ENCODE measurements at places on chromosomes 3 and 15.

- no peak for DNase-seq
Observed at GRCh38 chr15:94335616-94336015, 104.3 kb downstream of the MCTP2 start.

GRCh38 chr15:90677807-90678790 lies 39.0 kb upstream of the BLM start:
- no peak for DNase-seq

GRCh38 chr3:130669740-130670139 lies 76.9 kb downstream of the PIK3R4 start:
- DNase-seq = no peak

- DNase-seq = no peak
Observed at GRCh38 chr3:172476347-172476746, 28.1 kb upstream of the GHSR start.

DNA sequence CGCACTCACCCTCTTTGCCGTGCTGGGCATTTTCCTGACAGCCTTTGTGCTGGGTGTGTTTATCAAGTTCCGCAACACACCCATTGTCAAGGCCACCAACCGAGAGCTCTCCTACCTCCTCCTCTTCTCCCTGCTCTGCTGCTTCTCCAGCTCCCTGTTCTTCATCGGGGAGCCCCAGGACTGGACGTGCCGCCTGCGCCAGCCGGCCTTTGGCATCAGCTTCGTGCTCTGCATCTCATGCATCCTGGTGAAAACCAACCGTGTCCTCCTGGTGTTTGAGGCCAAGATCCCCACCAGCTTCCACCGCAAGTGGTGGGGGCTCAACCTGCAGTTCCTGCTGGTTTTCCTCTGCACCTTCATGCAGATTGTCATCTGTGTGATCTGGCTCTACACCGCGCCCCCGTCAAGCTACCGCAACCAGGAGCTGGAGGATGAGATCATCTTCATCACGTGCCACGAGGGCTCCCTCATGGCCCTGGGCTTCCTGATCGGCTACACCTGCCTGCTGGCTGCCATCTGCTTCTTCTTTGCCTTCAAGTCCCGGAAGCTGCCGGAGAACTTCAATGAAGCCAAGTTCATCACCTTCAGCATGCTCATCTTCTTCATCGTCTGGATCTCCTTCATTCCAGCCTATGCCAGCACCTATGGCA lies 41.1 kb upstream of the CSTA start:
- no peak for DNase-seq

DNA sequence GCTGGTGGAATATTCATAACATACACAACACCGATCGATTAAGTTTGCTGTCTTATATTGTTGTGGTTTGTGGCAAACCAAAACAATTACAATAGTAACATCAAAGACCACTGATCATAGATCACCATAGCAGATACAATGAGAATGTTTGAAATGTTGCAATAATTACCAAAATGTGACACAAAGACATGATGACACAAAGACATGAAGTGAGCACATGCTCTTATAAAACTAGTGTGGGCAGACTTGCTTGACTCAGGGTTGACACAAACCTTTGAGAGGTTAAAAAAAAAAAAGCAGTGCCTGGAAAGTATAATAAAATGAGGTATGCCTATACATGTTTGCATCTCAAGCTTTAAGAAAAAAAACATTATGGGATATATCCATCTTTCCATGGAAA lies 130.3 kb downstream of the NR1I2 start:
- DNase-seq = no peak

- DNase-seq = no peak
Observed at GRCh38 chr3:12659316-12660015, 4.5 kb downstream of the RAF1 start.

GRCh38 chr3:37766797-37767776 lies 94.6 kb upstream of the CTDSPL start:
- no peak for DNase-seq

- DNase-seq = no peak
Observed at GRCh38 chr3:186032321-186032720, 76.6 kb downstream of the ETV5 start.

GRCh38 chr15:63460210-63461155 lies 43.9 kb upstream of the USP3 start:
- DNase-seq = no peak

GRCh38 chr3:12807601-12808359 lies 11.3 kb downstream of the CAND2 start:
- DNase-seq = no peak

GRCh38 chr15:90989040-90989768 lies 5.1 kb downstream of the PRC1 start:
- DNase-seq = no peak

- DNase-seq = no peak
Observed at GRCh38 chr15:67085237-67085817, 19.9 kb downstream of the SMAD3 start.

DNA sequence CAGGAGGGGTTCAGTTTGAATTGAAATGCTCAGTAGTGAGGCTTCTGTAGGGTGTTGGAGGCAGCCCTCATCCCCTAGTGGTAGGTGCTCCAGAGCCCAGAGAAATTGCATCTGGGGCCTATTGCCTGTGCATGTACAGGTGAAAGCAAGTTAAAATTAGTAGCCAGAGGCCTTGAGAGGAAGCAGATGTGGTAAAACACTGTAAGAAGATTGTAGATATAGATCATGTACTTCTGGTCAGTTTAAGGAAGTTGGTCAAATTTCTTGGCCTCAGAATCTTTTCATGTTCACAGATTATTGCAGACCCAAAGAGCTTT lies 34.6 kb downstream of the IGSF10 start:
- DNase-seq = no peak

DNA sequence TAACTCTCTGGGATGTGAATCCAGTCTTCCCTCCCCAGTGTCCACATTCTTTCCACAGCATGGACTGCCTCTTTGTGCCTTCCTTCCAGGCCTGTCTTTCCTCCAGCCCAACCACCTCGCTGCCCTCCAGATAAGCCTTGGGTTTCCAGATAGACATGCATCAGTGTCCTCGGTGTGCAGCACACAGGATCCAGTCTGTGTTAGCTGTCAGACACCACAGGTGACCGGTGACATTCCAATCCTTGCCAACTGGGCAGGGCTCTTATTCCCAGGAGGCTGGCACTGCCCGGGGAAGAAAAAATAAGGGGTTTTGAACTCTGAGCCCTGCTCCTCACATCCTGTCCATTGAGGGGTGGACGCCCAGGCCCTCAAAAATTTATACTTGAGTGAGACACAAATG lies 6.0 kb upstream of the SLC6A1 start:
- no peak for DNase-seq

DNA sequence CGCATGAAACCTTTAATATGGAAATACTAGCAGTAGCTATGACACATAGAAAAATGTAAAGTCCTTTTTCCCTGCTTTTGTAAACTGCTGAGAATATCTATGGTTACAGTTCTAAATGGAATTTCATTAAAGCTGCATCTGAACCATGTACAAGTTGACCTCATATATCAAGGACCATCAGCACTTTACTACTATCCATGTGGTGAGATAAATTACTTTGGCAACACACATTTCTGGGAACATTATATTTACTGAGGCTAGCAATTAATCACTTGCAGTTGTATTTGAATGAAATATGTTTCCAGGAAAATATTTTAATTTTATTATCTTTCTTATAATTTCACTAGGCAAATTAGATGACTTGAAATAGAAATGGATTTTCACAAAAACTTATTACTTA lies 545.5 kb downstream of the NAALADL2 start:
- no peak for DNase-seq

- no peak for DNase-seq
Observed at GRCh38 chr3:140370686-140371085, 307.2 kb upstream of the TRIM42 start.

- no peak for DNase-seq
Observed at GRCh38 chr15:70339571-70340493, 242.1 kb upstream of the TLE3 start.

DNA sequence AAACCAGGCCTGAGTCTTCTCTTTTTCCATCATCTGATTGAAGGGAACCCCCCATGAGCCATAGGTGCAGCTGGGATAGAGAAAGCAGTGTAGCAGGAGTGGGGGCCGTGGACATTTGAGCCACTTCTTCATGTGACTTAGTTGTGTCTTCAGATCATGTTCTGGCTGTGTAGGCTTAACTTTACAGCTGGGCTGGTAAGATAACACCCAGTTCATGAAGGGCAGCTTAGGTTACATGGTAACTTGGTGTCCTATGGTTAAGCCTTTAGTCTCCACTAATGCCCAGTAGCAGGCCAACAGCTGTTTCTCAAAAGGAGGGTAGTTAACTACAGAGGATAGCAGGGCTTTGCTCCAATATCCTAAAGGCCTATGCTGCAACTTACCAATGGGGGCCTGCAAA lies 11.4 kb upstream of the SNRPN start:
- DNase-seq = no peak

DNA sequence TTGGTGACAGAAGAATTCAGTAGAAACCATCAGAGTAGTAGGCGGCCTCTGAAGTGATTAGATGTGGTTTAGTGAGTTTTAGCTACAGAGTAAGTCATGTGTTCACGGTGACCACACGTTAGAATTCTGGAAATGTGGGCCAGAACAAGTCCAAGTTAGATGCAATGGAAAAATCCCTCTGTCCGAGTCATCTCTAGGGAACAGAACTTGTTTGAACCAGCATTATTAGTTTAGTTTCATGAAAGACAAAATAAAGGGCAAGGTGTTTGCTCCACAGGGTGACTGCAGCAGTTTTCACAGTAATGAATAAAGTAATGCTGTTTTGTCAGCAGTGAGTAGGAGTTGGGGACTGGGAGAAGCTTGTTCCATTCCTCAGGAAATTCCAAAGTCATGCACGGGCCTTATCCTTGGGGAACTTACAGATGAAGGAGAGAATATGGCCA lies 100.2 kb downstream of the CGNL1 start:
- DNase-seq = no peak

- no peak for DNase-seq
Observed at GRCh38 chr3:154428286-154429206, 1.4 kb downstream of the GPR149 start.

GRCh38 chr3:7368597-7368996 lies 507.7 kb downstream of the GRM7 start:
- DNase-seq = no peak

DNA sequence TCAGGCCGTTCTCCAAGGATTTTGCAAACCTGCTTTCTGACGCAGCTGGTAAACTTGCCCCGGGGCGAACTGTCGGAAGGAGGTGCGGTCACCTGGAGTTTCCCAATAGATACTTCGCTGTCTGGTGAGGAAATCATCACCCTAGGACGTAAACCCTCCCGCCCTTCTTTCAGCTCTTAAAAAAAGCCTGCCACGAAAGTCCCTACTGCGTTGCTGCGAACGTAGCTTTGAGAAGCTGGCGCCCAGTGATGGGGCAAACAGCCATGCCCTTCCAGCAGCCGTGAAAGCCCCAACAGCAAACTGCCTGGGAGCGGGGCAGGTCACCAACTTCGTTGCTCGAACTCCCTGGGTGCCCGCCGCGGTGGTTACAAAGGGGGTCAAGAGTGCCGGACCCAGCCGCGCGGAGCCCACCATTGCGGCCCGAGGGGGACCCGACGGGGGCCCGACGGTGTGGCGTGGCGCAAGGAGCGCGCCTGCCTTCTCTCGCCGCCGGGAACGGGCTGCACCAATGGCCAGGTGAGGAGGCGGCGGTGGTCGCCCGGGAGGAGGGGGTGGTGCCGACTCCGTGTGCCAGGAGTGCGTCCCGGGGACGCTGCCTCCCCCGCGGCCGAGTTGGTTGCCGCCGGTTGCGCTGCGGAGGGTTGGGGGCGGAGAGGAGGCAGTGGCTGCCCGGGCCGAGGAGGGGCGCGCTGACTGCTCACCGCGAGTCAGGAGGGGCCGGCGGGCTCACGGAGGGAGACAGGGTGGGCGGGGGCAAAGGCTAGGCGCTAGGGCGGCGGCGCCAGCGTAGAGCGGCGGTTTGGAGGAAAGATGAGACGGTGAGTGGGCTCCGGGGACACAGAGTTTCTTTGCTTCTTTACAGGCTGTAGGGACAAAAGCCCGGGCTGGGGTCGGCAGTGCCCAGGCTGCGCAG lies at the start of gene PHLDB2:
Gene PHLDB2, plus strand, starts transcription at position 205 of the 913 bp plus-strand sequence. CDS start 24,813 bp downstream, outside the sequence.
- DNase-seq = peak; percentile 88

GRCh38 chr3:32469151-32469874 lies 33.3 kb downstream of the CMTM6 start:
- DNase-seq = no peak

GRCh38 chr3:160568989-160569388 lies 3.6 kb upstream of the KPNA4 start:
- DNase-seq = no peak

DNA sequence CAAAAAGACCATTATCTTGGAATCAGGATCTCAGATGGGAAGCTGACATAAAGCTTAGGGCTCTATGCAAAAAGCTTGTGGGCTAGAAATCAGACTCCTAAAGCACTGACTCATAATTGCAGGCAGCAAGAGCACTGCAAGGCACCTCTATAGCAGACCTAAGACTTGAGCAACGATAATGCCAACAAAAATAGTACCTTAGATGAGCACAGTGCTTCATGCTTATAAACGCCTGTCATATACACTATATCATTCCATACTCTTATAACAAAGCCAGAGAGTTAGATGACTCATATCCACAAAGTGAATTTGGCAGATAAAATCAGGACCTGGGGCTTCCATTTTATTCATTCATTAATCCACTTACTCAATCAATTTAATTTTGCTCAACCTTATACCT lies 560.8 kb downstream of the MCTP2 start:
- DNase-seq = no peak

GRCh38 chr3:100500320-100500880 lies 8.0 kb downstream of the TMEM45A start:
- no peak for DNase-seq

- DNase-seq = no peak
Observed at GRCh38 chr3:39232859-39233258, 40.5 kb upstream of the XIRP1 start.

DNA sequence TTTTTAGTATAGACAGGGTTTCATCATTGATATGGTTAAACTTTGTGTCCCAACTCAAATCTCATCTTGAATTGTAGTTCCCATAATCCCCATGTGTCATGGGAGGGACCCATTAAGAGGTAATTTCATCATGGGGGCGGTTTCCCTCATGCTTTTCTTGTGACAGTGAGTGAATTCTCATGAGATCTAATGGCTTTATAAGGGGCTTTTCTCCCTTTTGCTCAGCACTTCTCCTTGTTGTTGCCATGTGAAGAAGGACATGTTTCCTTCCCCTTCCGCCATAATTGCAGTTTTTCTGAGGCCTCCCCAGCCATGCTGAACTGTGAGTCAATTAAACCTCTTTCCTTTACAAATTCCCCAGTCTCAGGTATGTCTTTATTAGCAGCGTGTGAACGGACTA lies 20.2 kb upstream of the ZNF710 start:
- DNase-seq = no peak

DNA sequence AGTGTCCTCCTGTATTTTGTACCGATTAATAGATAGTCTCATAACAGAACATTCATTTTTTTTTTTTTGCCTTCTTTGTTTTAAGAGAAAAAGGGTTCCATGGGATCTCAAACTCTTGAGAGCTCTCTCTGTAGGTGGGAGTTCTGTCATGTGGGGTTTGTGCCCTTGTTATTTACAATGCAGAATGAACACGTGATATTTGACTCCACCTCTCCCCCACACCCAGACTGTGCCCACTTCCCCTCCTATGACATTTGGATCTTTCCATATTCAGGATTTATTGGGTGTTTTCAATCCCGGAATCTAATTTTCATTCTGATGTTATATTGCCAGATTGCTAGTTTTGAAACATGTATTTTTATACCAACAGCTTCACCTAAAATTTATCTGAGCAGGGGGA lies 49.5 kb downstream of the ARPP21 start:
- DNase-seq = no peak

GRCh38 chr15:88714782-88715372 lies 76.1 kb downstream of the ISG20 start:
- no peak for DNase-seq

All from heart left ventricle (tissue), 16 donors.